Heart right ventricle (tissue), 16 donors: ENCODE measurements at places on chromosomes 5 and 9. TPM values are rescaled to one million over a fixed set of nuclear protein-coding genes. Genes with fewer than 3 reads are reported as not detected.

Gene PCDHGA11
- 8.5 TPM for total RNA-seq

Gene EXD3
- 9.7 TPM for total RNA-seq

Gene NUTM2G
- not detected for total RNA-seq

Gene ST8SIA4
- 4.1 TPM for total RNA-seq

DNA sequence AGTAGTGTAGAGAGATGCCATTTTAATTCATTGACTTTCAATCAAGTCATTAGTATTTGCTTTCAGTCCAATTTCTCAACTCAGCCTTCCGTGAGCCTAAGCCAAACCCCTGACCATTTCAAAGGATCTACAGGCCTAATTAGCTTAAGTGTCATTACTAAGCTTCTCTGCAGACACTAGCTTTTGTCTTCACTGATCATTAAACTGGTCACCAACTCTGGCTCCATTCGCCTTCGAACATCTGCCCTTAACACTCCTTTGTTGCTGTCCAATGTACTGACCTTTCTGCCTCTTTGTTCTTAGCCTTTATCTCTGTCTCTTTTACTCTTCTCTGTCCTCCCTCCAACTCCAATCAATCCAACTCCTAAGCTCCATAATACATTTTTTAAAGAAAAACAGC is 299.3 kb downstream of the DIRAS2 start:
- no peak for DNase-seq
- H3K36me3 ChIP-seq: no peaks in the 10 kb centered on the region
- H3K27me3 ChIP-seq: peaks cover 6% of the 10 kb centered on the region

GRCh38 chr9:87850391-87850790 is 32.3 kb upstream of the SPATA31E1 start:
- no peaks in the 10 kb centered on the region for H3K36me3 ChIP-seq
- no peak for DNase-seq
- H3K27me3 ChIP-seq: peaks cover 14% of the 10 kb centered on the region
- no peak overlapping the region for H3K4me3 ChIP-seq
- no peak overlapping the region for H3K27ac ChIP-seq
- no peaks in the 10 kb centered on the region for H3K4me1 ChIP-seq

DNA sequence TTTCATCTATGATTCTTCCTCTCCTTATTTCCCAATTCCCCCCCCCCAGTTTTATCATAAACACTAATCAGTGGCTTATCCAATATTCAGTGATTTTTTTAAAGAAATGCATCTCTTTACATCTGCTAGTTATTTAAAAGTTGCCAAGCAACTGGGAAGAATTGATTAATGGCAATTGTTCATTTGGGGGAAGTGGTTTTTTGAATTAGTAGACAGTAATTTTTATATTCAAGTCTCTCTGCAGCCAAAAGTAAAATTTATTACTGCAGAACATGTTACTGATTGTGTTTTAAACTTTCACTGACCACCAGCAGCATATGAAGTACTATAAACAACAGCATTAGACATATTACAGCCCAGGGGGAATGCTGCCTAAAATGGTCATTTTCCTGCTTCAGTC is 308.8 kb upstream of the NREP start:
- no peak overlapping the region for H3K27ac ChIP-seq
- no peak for DNase-seq
- H3K4me1 ChIP-seq: no peaks in the 10 kb centered on the region
- no peaks in the 10 kb centered on the region for H3K27me3 ChIP-seq

GRCh38 chr9:90249094-90249493 is 393.5 kb downstream of the DIRAS2 start:
- H3K27me3 ChIP-seq: no peaks in the 10 kb centered on the region
- H3K4me3 ChIP-seq: no peak overlapping the region
- H3K27ac ChIP-seq: no peak overlapping the region
- DNase-seq: no peak

DNA sequence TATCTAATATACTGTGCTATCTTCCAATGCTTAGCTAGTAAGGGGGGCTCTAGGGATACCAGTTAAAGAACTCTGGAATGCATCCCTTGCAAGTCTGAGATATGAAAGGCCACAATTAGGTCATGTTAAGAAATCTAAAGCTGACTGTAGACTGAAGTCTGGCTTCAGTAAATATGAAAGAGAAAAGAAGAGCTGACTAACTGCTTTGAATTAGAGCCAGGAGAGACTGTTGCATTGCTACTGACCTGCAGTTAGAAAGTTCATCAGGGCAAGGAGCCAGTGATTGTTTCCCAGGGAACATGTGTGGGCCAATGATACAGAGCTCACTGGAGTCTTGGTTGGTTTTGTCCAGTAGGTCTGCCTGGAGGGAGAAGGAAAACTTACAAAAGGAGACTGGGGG is 472.1 kb upstream of the TNC start:
- DNase-seq: no peak
- no peaks in the 10 kb centered on the region for H3K36me3 ChIP-seq
- no peaks in the 10 kb centered on the region for H3K27me3 ChIP-seq
- no peak overlapping the region for H3K4me3 ChIP-seq
- no peak overlapping the region for H3K27ac ChIP-seq
